AML-193 (cell line): ENCODE measurements at places on chromosomes 6 and 20.

- DNase-seq = no peak
Observed at GRCh38 chr6:131825946-131826345, 18.1 kb downstream of the ENPP1 start.

- no peak for DNase-seq
Observed at GRCh38 chr6:57252975-57253374, 30.9 kb upstream of the RAB23 start.

GRCh38 chr20:60113024-60113724 lies 155.0 kb downstream of the CDH26 start:
- DNase-seq = no peak

DNA sequence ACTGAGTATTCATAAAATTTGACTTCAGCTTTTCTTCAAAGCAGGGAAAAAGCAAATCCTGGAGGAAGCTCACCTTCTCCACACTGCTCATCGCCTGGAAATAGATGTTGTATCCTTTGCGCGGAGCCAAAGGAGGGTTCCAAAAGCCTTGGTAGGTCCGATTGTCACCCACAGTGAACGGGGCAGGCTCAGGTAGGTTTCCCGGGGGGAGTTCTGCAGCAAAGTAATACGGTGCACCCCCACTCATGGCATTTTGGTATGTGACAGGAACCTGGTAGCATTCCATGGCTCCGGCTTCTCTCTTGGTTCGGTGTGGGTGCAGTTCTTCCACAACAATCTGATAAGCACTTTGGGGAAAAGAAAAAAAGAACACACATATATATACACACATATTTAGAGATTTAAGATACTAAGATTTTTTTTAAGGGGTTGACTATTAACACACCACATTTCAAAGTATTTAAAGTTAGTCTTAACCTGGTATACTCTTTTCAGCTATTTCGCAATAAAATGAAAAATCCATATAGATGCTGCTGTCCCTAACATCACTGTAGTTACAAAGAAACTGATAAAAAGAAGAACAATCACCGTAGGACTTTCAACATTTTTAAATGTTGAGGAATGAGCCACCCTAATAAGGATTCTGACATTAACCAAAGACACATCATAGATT lies 166.7 kb upstream of the THEMIS start:
- no peak for DNase-seq

DNA sequence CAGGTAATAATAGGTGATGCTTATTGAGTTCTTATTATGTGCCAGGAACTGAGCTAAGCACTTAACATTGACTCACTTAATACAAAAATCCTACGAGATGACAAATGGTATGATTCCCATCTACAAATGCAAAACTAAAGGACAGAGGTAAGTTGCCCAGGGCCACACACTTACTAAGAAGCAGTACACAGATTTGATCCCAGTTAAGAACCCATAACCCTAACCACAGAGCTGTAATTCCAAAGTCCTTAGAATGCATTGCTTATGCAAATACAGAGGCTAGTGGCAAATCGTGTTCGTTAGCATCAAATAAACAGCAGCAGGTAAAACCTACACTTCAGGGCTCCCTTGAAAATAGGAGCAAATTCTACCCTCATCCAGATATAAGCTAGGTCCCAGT lies 104.0 kb downstream of the SASH1 start:
- DNase-seq = no peak

DNA sequence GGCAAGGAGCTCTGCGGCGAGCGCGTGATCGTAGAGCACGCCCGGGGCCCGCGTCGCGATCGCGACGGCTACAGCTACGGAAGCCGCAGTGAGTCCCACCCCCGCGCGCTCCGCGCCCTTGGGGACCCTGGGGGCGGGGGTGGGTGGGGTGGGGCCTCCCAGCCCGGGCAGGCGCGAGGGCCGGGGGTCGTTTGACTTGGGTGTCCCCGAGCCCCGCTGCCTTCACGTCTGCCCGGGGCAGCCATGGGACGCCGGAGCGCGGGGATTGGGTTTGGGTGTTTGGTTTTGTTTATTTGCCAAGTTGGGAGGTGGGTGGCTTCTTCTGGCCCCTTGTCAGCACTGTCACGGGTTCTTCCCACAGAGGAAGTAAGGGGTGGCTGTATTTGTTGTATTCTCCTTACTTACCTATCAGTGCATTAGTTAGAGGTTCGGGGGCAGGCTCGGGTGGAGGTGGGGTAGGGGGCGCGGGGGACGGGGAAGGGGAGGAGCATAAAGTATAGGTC lies 777 bp downstream of the SRSF6 start:
- DNase-seq = peak; percentile 4

GRCh38 chr6:131754715-131755567 lies 44.1 kb upstream of the CTAGE9 start:
- DNase-seq = no peak

- no peak for DNase-seq
Observed at GRCh38 chr6:140576004-140576555, 1201.6 kb upstream of the CITED2 start.

DNA sequence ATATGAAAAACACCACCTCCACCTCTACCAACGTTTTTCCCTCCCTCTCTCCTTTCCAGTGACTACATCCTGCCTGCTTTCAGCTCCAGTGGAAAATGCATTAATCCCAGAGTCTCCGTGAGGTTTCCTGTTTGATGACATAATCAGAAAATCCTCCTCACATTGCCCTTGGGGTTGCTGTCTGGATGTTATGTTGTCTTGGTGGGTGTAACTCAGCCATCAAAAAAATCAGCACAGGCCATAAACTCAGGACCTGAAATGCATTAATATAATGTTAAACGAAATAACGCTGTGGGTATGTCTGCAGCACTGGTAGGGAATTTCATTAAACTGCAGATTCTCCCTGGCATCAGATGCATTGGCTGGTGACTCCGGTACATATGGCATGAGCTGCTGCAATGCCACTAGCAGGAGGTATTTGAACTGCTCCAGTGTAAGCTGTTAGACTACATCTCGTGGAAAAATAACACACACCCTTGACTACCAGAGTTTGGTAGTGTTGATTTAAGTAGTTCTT lies 297.8 kb downstream of the PRL start:
- no peak for DNase-seq

- no peak for DNase-seq
Observed at GRCh38 chr20:41017448-41018042, 11.1 kb upstream of the TOP1 start.

DNA sequence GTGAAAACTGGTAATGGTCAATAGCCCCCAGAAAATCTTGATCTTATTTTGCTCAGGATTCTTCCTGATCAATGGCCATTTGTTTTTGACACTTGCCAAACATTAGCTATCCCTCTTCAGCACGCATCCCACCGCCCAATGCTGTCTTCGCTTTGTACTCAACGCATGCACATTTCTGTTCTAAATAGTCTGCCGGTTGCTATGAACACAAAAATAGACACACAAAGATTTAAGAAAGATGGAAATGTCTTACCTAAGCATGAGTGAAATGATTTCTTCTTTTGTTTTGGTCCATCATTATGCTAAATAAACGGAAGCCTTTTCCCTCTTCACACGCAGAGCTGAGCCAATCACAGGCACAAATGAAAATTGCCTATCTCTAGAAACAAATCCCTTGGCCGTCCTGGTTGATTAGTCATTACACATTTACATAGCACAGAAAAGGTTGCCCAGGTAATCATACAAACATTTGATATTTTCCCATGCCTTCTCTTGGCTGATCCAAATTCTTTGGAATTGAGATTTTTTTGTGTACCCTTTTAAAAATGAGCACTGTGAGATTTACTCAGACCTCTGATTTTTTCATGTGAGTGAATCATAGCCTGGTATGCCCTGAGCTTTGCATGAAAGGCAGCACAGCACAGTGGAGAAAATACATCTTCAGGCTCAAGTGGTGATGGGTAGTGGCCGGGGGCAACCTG lies 70.5 kb upstream of the FAM184A start:
- DNase-seq = no peak

DNA sequence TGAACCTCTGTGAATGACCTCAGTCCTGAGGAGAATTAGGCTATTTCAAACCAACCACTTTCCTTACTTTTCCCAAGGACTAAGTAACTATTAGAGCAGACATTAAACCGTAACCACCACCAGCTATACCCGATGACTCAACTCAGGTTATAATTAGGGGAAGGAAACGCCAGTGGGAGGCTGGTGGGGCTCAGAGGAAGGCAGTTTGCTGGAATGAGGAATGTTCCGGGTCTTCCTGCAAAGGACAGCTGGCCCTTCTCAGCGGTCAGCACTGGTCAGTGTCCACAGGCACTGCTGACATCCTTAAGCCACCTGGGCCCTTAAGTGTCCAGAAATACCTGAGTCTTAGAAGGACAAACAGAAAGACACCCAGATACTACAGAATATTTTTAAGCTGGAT lies 515.2 kb downstream of the MAFB start:
- DNase-seq = no peak

DNA sequence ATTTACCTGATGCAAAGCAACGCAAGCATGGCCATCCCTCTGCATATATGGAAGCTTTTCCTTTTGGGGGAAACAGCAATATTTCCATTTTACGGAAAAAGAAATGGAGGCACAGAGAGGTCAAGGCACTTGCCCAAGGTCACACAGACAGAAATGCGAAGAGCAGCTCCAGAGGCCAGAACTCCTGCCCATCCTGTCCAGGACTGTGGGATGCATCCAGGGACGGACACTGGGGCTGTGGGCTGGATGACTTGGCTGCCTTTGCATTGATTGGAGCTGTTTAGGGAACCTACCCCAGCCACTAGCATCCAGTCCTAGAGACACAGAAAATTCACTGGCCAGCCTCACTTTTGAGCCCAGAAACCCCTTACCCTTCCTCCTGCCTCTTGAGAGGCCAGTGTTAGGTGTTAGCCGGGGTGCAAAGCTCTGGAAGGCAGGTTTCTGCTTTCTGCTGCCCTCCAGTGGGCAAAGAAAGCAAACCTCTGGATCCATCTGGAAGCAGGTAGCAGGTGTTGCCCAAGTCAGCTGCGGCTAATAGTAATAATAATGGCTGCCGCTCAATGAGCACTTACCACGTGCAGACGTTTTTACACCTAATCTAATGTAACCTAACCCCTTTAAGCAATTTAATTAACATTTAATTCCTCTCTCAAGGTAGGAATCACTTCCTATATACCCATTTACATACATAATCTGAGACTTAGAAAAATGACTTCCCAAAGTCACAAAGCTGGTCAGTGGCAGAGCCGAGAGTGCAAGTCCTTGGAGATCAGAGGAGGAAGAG lies 31.7 kb upstream of the CCN5 start:
- DNase-seq = peak; percentile 87

DNA sequence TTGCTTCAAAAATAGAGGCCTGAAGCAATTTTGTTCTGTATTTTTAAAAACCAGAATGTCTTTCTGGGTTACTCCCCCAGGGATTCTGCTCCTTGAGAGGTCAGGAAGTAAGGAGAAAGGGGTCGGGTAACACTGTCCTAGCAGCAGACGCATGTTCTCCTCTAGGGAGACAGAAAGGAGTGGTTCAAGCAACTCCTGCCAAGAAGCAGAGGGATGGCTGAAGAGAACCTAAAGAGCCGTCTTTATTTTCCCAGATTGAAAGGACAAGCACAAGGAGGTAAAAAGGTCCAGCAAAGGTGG lies 58.0 kb upstream of the SLC4A11 start:
- no peak for DNase-seq
